Left ventricle myocardium inferior (tissue), 1 donor: ENCODE measurements at places on chromosomes 1 and 21.
A peak's percentile ranks its signal among the peaks of the same experiment; 100 is the strongest.

GRCh38 chr1:171948511-171948910 lies 107.2 kb downstream of the DNM3 start:
- no peak for DNase-seq

- DNase-seq = peak; percentile 88
These were observed 111.1 kb downstream of the NAV1 start for GRCh38 chr1:201649761-201650622.

GRCh38 chr1:155294520-155295182 lies 6.6 kb downstream of the PKLR start:
- no peak for DNase-seq

GRCh38 chr1:156882543-156882942 lies 11.0 kb upstream of the PEAR1 start:
- DNase-seq = no peak

- DNase-seq = no peak
These were observed 8.2 kb upstream of the LAPTM5 start for GRCh38 chr1:30765556-30766434.

- DNase-seq = no peak
These were observed 93.3 kb upstream of the WNT4 start for GRCh38 chr1:22236166-22236565.
